Placental pericyte (primary cell): ENCODE measurements at places on chromosomes 16 and 17. TPM values are rescaled to one million over a fixed set of nuclear protein-coding genes. Genes with fewer than 3 reads are reported as not detected.

HSD17B2 gene
- 19.6 and 120 TPM in 2 replicates for total RNA-seq

KIF2B gene
- total RNA-seq: not detected in 2 replicates

HOXB5 gene
- under 0.01 TPM in 1 of 2 replicates, not detected in the other for total RNA-seq

ZFP3 gene
- total RNA-seq: 1.1 and 1.8 TPM in 2 replicates

TNFAIP1 gene
- total RNA-seq: 35.9 and 71.3 TPM in 2 replicates

TMEM100 gene
- total RNA-seq: 1.8 and 3.4 TPM in 2 replicates

BEAN1 gene
- total RNA-seq: 0.43 TPM in 1 of 2 replicates, not detected in the other

TSEN54 gene
- total RNA-seq: 9.6 and 12.7 TPM in 2 replicates

PRSS27 gene
- 0.57 and 0.66 TPM in 2 replicates for total RNA-seq

FAM171A2 gene
- total RNA-seq: 2.2 and 3.4 TPM in 2 replicates
